ENCODE measurements at places on chromosomes 6 and 20.

GRCh38 chr6:127162836-127163235 lies 44.4 kb downstream of the RSPO3 start:
- no peak for DNase-seq

- no peak for DNase-seq
Measured at GRCh38 chr6:128068119-128068479, 167.2 kb upstream of the THEMIS start.

DNA sequence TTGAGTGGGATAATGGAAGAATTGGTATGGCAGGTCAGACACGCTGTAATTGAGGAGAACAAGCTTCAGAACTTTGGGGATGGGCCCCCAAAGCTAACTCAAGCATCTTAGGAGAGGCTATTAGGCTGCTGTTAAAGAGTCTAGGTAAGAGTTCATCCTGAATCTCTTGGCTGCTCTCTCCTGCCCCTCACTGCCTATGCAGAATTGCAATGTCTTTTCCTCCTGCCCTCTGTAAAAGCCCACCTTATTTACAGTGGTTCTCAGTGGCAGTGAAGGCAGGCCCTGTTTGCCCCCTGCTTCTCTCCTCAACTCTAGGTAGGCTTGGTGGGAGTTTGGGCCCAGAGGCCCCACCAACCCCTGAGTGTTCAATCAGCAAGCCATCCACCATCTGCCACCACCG lies 55.0 kb downstream of the LYRM2 start:
- peak; percentile 52 for DNase-seq

DNA sequence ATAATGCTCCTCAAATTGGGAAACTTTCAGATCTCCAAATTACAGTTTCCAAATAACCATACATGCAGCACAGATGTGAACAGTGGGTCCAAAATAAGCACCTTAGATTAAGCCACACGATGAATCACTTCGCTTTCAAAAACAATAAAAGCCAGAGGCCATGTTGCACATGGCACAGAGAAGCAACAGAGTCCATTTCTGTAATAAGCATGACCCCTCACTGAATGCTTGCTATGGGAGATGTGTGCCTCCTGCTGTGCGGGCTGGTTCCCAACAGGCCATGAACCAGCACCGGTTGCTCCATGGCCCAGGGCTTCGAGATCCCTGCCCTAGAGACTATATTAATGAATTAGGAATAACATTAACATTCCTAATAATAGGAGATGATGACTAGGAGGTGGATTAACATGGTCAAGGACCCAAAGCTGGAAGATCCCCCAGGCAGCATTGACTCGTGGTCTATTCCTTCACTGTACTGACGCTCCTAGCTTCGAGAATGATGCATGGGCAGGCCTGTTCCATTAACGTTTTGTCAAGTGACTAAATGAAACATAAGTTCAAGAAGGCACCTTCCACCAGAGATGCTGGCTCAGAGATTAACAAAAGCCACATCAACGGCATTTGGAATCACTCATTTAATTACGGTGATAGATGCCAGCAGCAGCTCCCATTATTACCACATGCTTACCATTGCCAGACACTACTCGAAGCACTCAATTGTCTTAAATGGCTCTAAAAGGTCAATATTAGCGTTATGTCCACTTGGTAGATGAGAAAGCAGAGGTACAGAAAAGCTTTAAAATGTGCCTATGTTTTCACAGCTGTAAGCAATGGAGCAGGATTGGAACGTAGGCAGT lies 470.6 kb upstream of the AGPAT4 start:
- DNase-seq: peak; percentile 70

GRCh38 chr6:82893889-82894652 lies 171.6 kb downstream of the UBE3D start:
- no peak for DNase-seq

- no peak for DNase-seq
Measured at GRCh38 chr6:70952608-70953165, 4.2 kb downstream of the B3GAT2 start.

GRCh38 chr6:37792457-37793033 lies 27.0 kb upstream of the ZFAND3 start:
- no peak for DNase-seq

DNA sequence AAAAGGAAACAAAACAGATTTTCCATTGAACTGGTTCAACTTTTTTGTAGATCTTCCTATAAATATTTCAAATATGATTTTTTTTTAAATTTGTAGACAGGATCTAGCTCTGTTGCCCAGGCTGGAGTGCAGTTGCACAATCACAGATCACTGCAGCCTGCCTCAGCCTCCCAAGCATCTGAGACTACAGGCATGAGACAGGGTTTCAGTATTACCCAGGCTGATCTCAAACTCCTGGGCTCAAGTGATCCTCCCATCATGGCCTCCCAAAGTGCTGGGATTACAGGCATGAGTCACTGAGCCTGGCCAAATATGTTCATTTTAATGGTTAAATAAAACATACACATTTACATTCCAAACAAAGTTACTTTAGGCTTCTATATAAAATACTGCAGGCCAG lies 33.6 kb downstream of the SAMHD1 start:
- no peak for DNase-seq

GRCh38 chr6:89067796-89068195 lies 12.8 kb upstream of the PNRC1 start:
- DNase-seq: no peak

DNA sequence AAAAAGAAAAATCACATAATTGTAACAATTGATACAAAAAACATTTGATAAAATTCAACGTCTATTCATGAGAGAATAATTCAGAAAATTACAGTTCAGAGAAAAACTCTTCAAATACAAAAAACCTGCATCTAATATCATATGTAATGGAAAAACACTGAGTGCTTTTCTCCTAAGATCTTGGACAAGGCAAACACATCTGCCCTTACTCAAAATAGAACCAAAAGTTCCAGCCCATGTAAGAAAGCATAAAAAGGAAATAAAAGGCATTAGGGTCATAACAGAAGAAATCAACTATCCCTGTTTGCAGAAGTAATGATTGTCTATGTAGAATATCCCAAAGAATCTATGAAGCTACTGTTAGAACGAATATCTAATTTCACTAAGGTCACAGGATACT lies 721.4 kb downstream of the RFPL4B start:
- no peak for DNase-seq

DNA sequence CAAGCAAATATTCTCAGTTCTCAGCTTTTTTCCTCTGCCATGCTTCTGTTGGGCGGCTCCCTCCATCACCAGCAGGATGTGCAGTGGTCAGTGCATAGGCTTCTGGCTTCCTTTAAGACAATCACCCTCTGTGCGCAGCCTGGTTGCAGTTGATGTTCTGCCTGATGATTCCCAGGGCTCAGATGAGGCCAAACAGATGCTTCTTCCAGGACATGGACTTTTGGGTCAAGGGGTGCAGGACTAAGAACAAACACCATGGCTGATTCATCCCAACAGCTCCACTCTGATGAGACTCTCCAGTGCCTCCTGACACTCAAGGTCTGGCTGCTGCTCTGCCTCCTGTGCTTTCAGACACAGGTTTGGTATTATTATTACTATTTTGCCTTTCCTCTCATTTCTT lies 554.8 kb upstream of the CDH4 start:
- DNase-seq: peak; percentile 72

- DNase-seq: no peak
Measured at GRCh38 chr6:105875974-105876640, 210.0 kb upstream of the PRDM1 start.

DNA sequence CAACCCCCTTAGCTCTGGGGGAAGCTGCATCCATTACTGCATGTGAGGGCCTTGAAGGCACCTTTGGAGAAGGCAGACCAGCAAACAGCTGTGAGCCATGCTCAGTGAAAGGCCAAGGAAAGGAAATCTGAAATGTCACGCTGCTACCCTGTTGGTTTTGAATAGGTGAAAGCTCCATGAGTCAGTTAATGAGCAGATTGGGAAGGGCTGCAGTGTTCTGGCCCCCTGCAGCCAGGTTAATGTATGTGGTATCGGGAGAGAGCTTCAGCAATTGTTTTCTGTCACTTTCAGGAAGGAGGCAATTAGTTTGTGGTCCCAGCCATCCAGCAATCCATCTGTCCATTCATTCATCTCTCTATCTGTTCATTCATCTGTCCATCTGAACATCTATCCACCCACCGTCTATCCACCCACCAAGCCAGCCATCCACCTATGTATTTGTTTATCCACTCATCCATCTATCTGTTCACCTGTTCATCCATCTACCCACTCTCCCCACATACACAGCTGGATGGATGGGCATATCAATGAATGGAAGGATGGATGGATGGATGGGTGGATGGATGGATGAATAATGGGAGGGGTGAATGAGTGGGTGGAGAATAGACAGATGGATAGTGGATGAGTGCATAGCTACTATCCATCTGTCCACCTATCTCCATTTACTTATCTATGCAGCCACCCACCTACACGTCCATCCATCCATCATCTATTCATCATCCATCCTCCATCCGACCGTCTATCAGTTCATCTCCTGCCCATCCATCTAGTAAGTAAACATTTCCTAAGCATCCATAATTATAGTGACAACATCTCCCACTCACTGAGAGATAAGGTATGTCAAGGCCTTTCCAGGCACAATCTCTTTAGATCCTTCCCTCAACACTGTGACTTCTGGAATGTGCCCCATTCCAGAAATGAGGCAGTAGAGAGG lies 16.0 kb downstream of the PCK1 start:
- no peak for DNase-seq

GRCh38 chr6:161802231-161802630 lies 528.4 kb upstream of the AGPAT4 start:
- DNase-seq: no peak

GRCh38 chr20:19926591-19926990 lies 90.6 kb upstream of the NAA20 start:
- no peak for DNase-seq

GRCh38 chr6:6758915-6759654 lies 170.6 kb downstream of the LY86 start:
- DNase-seq: peak; percentile 78

DNA sequence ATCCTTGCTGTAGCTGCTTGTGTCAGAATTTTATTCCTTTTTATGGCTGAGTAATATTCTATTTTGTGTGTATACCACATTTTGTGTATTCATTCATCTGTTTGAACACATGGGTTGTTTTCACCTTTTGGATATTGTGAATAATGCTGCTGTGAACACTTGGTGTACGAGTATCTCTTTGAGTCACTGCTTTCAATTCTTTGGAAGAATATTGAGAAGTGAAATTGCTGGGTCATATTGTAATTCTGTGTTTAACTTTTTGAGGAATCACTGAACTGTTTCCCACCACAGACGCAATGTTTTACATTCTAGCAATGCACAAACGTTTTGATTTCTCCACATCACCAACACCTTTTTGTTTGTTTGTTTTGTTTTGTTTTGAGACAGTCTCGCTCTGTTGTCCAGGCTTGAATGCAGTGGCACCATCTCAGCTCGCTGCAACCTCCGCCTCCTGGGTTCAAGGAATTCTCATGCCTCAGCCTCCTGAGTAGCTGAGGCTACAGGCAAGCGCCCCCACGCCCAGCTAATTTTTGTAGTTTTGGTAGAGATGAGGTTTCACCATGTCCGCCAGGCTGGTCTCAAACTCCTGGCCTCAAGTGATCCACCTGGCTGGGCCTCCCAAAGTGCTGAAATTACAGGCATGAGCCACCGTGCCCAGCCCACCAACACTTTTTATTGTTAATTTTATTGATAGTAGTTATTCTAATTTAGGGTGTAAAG lies 21.7 kb downstream of the CPXM1 start:
- no peak for DNase-seq

DNA sequence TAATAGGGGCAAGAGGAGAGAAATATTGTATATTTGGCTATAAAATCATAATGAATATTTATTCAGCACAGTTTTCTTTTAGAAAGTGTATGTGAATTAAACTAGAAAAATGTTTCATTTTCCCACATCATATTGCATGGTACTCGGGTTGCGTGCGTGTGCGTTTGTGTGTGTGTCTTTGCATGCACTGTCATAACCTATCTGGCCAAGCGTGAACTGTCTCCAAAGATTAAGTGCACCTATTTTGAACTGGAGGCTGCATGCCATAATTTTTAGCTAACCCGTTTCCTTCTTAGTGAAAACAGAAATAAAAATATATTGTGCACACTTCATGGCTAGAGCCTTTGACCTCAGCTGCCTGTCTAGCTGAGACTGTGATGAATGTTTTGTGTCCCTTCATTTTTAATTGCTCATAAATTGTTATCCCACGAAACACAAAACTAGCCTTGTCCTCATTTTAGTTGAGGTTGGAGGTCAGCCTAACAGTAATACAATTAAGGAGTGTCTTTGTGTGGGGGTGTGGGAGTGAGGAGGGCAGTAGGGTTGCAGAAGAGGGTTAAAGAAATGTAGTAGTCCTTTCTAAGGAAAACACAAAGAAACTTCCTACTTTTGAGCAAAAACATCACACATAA lies 336.1 kb upstream of the POU3F2 start:
- DNase-seq: no peak

- peak; percentile 54 for DNase-seq
Measured at GRCh38 chr6:14380086-14380820, 262.7 kb downstream of the CD83 start.

DNA sequence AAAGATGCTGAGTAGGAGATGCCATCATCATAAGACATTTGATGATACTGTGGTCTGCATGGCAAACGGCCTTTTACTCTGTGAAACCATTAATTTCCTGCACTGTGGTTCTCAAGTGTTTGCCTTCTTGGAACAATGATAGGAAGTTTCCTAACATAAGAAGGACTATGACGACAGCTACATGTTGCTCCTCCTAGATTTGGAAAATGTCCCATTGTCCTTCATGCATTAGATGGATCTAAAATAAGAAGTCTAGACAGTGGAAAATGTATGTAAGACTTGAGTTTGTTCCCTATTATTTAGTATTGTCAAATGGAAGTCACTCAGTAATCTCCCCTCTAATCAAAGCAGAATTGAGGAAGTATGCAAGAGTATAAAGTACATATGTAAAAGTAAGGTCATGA lies 98.5 kb upstream of the TMEM170B start:
- DNase-seq: no peak

DNA sequence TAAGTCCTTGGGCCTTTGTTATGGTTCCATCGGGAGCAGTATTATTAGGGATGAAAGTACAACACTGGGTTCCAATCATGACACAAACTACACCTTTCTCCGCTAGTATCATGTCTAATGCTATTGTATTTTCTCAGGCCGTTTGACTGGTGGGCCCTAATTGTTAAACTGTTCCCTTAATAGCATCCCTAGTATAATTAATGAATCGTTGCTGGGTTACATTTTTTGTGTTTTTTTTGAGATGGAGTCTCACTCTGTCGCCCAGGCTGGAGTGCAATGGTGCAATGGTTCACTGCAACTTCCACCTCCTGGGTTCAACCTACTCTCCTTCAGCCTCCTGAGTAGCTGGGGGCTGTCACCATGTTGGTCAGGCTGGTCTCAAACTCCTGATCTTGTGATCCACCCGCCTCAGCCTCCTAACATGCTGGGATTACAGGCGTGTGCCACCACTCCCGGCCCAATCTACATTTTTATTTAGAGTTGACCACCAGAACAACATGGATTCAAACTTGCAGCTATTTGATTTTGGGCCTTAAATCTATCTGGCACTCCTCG lies 4.1 kb upstream of the ZNFX1 start:
- DNase-seq: no peak

All from islet precursor cell (in vitro differentiated cells).